ENCODE measurements at places on chromosomes 11 and 22.

GRCh38 chr11:69265911-69266510 lies 27.9 kb upstream of the MYEOV start:
- no peak for DNase-seq

DNA sequence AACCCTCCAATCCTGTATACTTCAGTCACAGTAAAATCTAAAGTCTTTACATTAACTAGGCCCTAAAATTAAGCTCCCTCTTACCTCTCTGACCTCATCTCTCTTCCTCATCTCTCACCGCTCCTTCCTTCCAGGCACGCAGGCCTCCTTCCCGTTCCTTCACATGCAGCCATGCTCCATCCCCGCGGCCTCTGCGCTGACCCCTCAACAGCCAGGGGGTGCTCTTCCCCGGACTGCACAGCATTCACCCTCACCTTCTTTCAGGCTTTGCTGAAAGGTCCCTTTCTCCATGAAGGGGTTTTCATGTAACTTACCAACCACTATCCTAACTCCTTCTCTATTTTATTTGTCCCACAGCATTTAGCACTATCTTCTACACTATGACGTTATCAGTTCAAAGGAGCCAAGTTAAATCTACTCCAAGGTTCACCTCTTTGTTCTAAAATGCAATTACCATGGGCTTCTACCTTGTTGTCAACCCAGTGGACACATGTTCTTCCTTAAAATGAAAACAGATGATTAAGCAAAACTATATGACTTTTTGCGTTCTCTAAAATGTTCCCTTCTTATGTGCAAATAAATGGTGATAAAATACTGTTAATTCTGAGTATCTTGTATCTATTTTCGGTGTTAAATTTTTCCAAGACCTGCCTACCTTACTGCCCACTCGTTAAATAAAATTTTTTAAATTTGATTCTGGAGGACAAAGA lies 57.8 kb upstream of the APOA1 start:
- no peak for DNase-seq

DNA sequence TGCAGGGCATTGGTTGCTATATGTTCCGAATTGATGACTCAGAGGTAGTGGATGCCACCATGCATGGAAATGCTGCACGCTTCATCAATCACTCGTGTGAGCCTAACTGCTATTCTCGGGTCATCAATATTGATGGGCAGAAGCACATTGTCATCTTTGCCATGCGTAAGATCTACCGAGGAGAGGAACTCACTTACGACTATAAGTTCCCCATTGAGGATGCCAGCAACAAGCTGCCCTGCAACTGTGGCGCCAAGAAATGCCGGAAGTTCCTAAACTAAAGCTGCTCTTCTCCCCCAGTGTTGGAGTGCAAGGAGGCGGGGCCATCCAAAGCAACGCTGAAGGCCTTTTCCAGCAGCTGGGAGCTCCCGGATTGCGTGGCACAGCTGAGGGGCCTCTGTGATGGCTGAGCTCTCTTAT lies 5.4 kb upstream of the TTC36 start:
- DNase-seq: no peak

DNA sequence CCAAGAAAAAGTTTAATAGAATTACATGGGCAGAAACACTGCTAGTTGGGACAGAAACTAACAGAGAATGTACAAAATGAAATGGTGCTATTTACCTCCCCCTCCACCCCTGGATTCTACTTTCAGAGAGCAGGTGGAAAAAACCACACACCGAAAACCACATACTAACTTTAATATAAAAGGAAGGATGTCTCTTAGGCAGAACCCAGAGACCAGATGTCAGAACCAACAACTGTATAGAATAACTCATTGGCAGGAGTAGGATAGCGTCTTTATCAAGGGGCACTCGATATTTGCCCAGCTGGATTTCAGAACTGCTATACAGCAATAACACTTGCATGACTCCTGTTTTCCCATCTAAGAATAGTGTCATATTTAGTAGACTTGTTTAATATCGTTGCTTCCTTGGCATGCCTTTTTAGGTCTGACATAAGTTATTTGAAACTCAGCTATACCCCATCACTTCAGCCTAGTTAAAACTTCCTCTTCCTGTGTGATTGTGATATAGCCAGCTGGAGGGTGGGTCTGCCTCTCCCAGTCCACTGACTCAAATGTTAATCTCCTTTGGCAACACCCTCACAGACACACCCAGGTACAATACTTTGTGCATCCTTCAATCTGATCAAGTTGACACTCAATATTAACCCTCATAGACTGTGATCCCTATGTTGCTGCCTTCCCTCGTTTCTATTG lies 1.2 kb downstream of the SLC22A25 start:
- no peak for DNase-seq

DNA sequence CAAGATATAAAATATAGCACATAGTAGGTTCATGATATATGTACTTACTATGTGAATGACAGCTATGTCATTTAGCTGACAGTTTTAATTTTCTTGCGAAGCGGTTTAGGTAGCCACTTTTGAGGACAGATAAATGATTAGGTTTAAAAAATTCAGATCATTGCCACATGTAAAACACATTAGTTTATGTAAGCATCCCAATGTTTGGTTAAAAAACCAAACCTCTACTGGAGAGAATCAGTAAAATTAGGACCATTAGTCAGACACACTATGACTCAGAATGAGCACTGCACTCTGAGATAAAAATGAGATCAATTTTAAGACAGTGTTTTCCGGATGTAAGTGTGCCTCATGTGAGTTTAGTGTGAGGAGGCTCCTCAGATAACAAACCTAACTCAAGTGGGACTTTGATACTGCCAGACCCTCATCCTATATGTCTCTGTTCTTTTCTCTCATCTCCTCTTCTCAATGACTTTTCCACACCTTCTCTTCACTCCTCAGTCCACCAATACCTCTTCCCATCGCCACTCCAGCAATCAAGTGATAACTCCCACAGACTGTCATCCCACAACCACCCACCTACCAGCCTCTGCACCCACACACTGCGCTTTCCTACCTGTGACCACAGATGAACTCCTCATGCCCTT lies 6.8 kb upstream of the OR2AT4 start:
- no peak for DNase-seq

DNA sequence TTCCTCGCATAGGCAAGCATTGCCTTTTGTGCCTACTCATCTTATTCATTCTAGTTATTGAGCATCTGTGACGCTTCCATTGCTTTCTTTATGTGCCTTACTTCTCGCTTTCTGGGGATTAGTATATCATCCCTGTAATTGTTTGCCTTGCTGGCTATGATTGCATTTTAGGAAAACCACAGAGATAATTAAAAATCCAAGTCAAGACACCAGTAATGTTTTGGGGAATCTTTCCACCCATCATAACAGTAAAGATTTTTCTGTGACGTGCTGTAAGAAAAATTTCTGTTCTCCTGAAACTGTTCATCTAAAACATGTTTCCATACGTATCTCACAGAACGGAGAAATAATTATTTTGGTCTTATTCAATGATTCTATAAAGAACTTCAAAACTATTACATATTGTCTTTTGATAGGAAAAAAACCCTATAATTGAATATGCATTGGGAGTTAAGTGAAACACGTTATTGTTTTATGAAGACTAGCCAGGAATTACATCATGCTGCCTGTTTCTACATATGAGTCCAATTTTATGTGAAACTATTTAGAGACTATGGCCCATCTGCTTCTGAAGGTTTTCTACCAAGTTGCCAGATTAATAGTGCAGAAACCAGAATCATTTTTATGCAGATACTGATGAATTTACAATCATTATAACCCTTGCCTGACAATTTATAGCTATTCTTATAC lies 133.7 kb upstream of the FIBIN start:
- no peak for DNase-seq

- DNase-seq: no peak
These were observed 39.9 kb downstream of the MN1 start for GRCh38 chr22:27761665-27762064.

GRCh38 chr22:40183029-40183581 lies 5.4 kb downstream of the TNRC6B start:
- DNase-seq: peak; percentile 68

GRCh38 chr11:64674774-64675173 lies 48.2 kb downstream of the NRXN2 start:
- DNase-seq: no peak

DNA sequence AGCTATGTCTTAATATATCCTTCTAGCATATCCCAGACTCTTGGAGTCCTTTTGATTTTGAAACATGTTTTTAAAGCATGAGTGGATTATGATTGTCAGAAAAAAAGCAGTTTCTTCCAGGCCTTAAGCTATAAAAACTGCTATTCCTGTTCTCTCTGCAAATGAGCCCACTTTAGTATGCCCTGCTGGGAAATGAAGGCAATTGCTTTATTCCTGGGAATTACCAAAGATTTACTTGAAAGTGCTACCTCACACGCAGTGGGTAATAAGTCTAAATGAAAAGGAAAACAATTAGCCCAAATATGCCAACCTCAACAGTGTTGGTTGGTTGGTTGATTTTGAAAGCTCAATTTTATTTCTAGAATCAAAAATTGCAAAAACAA lies 17.2 kb upstream of the RCN1 start:
- no peak for DNase-seq

DNA sequence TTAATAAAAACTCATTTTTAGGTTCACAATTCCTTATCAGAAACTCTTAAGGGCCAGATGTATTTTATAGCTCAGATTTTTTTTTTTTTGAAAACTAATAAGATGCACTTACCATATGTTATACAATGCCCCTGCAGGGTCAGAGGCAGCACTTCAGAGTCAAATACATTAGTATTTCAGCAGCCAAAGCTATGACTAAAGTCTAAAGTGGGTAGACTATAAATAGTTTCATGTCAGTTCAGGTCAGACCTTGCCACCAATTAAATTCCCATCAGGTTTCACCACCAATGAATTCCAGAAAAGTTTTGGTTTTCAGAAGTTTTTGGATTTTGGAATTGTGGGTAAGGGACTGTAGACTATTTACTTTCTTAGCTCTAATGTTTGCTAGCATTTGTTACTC lies 75.9 kb downstream of the FAM83F start:
- no peak for DNase-seq

DNA sequence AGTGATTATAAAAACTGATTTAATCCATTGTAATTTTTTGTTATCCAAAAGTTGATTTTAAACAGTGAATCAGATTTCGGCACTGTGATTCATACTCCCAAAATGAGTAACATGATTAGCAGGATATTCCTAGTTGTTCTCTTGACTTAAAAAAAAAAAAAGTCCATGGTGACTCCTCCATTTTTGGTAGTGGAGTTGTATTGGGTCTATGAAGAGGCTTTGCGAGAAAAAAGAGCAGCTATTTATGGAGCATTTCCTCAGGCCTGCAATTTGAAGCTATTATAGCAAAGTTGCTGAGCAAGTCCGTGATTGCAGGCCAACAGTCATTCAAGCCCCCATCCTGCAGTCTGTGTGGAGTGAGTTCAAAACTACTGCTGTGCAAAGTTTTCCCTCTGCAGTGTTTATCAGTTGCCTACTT lies 28.8 kb downstream of the YAP1 start:
- no peak for DNase-seq

DNA sequence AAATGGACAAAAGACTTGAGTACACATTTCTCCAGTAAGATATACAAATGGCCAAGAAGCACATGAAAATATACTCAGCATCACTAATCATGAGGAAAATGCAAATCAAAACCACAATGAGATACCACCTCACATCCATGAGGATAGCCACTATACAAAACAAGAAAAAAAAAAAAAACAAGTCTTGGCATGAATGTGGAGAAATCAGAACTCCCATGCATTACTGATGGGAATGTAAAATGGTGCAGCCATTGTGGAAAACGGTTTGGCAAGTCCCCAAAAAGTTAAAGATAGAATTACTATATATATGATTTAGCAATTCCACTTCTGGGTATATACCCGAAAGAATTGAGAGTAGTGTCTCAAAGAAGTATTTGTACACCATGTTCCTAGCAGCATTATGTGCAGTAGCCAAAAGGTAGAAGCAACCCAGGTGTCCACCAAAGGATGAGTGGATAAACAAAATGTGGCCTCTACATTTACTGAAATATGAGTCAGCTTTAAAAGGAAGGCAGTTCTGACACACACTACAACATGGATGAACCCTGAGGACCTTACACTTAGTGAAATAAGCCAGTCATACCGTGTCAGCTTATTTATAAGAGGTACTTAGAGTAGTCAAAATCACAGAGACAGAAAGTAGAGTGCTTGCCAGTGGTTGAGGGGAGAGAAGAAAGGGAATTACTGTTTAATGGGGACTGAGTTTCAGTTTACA lies 146.3 kb downstream of the WNT7B start:
- no peak for DNase-seq

DNA sequence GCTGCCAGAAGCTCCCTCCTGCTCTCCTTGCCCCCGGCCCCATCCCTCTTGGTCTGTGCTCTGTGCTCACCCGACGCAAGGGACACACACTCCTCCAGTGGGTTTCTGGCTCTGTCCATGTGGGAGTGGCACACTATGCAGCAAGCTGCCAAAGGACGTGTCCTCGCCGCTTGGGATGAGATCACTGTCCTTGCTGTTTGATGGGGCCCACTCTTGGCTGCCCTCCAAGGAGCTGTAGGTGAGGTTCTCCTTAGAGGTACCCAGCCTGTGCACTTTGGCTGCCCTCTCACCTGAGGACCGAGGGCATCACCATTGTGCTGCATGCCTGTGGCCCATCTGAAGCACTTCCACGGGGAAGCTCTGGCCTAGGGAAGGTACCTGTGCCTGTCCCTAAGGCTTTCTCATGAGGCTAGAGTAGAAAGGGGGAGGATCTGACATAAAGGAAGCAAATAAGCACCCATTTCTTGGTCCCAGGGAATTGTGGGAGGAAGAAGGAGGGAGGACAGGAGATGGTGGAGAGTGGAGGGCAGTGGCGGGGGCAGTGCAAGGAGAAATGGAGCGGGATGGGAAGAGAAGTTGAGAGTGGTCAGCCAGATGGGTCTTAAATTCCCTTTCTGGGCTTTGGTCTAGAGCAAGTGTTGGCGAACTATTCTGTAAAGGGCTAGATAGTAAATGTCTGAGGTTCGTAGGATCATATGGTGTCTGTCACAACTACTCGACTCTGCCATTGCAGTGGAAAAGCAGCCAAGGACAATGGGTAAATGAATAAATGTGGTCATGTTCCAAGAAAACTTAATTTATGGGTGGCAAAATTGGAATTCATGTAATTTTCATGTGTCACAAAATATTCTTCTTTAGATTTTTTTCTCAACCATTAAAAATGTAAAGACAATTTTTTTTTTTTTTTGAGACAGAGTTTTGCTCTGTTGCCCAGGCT lies 47.0 kb upstream of the AMPD3 start:
- peak; percentile 10 for DNase-seq

DNA sequence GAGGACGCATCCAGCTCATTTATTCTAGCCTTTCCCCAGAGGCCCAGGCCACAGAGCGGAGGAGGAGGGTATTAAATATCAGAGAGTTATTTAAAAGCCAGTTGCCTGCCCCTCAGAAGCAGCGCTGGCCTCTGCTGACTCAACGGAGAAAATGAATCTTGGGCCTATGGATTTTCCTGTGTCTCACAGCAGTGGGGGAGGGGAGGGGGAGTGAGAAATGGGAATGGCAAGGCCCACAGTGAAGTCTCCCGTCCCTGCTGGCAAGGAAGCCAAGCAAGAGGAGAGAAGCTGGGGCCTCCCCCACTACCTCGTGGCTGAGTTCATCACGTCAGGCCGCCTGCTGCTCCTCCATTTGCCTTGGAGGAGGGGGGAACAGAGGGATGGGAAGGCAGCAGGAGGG lies 4.5 kb upstream of the TPBGL start:
- no peak for DNase-seq
